CD4-positive, alpha-beta T cell treated with Interleukin-10 for 1 hour (primary cell): ENCODE measurements at places on chromosomes 2 and 18.

GRCh38 chr18:35022426-35023001 is 18.7 kb upstream of the MAPRE2 start:
- DNase-seq = no peak

DNA sequence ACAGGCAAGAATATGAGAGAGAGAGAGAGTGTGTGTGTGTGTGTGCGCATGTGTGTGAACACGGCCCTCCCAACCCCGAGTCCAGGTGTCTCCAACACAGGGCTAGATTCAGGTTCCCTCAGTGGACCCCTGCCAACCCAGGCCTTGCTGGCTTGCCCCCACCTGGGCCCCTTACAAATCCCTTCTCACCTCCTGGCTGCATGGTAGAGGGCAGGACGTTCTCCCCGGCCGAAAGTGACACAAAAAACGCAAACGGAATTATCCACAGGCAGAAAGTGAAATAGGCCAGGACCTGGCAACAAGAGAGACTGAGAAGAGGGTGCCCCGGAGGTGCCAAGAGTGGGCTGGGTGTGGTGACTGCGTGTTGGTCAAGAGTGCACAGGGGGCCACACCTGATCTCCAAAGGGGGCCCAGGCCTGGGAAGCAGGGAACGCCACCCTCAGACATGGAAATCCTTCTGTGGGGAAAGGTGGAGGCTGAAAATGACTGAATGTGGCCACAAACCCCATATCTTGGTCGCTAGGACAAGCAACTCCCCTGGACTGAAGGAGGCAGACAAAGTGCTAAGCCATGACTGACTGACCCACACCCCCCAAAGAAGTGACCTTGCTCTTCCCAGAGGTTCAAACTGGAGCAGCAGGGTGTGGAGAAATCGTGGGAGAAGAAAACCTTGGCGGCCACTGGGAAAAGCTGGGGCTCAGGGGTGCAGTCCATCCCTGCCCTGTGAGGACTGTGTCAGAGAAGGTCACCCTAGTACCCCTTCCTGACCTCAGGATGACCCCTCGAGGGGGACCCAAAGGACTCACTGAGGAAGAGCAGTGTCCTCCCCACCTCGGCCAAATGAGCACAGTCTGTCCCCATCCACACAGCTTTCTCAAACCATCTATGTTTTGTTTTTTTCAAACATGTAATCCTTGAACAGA is 5.7 kb downstream of the TEX261 start:
- DNase-seq = no peak

DNA sequence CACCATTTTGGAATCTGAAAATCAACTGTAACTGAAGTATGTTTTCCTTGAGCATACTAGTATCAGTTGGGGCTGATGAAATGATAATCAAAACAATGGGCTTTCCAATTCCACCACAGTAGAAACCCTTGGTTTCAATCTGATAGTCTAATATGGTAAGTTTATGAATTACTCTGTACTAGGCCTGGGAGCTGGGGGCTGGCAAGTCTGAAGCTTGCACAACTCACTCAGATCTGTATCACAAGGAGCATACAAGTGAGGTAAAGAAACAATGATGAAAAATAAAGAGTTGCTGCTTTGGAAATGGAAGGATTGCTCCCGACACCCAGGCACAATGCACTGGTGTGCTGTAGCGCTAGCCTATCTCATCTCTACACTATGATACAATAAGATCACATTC is 19.4 kb downstream of the ZEB2 start:
- no peak for DNase-seq

DNA sequence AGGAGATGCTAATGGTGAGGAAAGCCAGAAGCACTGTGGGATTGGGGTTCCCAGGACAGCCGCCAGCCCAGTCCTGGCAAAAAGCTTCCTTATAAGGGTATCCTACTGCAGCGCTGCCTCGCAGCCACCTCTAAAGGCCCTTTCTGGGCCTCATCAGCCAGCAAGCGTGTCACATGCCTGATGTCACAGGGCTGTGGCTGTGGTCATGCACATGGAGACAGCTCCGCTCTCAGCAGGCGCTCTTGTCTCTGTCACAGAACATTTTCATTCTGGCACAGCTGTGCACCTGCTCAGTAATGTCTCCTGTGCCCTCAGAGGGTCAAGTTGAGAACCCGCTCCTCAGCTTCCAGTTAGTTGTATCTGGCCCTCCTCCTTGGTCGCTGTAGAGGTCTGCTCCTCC is 17.7 kb upstream of the MAL start:
- no peak for DNase-seq

GRCh38 chr2:104868505-104868866 is 14.6 kb downstream of the POU3F3 start:
- DNase-seq = no peak

- DNase-seq = no peak
Measured at GRCh38 chr2:32947076-32947483, 327 bp downstream of the LTBP1 start.

GRCh38 chr2:217904614-217904965 is 98.2 kb downstream of the TNS1 start:
- no peak for DNase-seq

DNA sequence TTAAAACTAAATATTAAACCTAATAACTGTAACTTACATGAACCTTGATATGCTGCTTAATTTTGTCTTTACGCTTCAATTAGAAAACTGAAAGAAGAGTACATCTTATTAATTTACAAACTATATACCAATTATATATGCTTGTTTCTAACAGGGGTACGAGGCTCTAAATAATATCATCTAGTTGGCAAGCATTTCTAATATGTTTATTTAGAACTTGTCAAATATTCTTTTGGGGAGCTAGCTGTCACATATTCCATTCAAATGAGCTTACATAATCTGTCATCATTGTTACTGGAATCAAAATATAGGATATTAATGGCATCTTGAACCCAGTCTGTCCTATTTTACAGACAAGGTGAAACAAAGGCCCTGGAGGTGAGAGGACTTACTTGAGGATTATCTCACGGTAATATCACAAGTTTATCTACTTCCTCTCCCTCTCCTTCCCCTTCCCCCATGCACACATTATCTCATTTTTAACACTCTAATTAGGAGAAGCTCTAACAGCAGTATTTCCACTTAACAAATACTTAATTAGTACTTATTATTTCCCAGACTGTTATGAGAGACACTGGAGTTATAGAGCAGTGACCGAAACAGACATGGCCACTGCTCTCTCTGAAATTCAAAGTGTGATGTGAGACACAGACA is 3.5 kb downstream of the PRKD3 start:
- DNase-seq = no peak

GRCh38 chr2:7449298-7449697 is 532.1 kb downstream of the RNF144A start:
- DNase-seq = no peak

- DNase-seq = no peak
Measured at GRCh38 chr2:190571686-190572085, 37.2 kb upstream of the NEMP2 start.

DNA sequence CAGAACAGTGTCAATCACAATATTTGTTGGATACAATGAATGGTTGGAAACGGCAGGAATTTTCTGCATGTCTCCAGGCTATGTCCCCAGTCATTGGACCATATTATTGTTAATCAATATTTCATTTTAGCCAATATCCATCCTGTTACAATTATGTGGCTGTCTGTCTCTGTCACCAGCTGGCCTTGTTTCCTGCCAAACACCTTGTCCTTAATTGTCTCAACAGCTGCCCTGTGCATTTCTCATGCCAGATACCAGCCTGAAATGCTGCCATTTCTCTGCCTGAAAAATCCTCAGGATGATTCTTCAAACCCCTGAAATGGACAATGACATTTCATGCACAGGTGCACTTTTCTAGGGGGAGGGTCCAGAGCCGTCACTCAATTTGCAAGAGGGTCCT is 170.6 kb downstream of the ALPK2 start:
- DNase-seq = no peak
